ENCODE measurements at places on chromosomes 2 and 18.
A peak's percentile ranks its signal among the peaks of the same experiment; 100 is the strongest.

DNA sequence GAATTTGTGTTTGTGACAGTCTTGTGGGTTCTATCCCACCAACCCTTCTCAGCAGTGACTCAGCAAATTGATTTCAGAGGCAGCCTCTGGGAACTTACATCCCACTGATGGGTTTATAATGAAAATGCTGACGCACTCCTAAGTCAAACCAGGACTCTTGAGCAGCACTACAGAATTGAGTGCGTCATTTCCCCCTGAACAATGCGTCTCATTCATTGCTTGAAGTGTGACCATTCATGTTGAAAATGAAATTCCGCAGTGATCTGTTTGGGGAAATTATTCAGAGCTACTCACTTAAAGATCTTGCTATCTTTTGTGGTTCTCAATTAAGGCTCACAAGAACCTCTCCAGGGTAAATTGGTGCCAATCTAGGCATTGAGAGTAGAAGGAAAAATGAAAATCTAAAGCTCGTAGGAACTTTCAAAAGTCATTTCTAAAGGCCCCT, 417.7 kb upstream of the SLC14A2 start:
- DNase-seq: no peak

GRCh38 chr2:10495988-10496313, 47.8 kb upstream of the ODC1 start:
- DNase-seq: no peak

- DNase-seq: no peak
These were observed 34.0 kb upstream of the STRN start for GRCh38 chr2:37000318-37000717.

GRCh38 chr2:240818293-240819125, 1.5 kb downstream of the KIF1A start:
- DNase-seq: peak; percentile 14

- no peak for DNase-seq
These were observed 296.9 kb downstream of the ZNF521 start for GRCh38 chr18:25055076-25055475.

DNA sequence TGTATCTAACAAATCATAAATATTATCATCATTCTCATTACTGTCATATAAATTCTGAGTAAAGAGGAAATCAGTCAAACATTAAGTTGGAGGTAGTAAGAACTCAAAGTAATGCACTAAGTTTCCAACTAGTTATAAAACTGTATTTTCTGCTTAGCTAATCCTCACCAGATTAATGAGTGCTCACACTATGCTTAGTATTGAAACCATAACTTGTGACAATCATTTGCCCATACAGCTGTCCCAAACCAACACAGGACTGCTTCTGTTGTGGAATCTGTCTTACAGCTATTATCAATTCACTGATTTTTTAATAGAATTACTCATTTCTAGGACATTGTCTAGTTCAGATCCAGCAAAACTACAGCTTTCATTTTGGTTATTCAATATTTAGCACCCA, 41.5 kb upstream of the TANK start:
- DNase-seq: no peak

DNA sequence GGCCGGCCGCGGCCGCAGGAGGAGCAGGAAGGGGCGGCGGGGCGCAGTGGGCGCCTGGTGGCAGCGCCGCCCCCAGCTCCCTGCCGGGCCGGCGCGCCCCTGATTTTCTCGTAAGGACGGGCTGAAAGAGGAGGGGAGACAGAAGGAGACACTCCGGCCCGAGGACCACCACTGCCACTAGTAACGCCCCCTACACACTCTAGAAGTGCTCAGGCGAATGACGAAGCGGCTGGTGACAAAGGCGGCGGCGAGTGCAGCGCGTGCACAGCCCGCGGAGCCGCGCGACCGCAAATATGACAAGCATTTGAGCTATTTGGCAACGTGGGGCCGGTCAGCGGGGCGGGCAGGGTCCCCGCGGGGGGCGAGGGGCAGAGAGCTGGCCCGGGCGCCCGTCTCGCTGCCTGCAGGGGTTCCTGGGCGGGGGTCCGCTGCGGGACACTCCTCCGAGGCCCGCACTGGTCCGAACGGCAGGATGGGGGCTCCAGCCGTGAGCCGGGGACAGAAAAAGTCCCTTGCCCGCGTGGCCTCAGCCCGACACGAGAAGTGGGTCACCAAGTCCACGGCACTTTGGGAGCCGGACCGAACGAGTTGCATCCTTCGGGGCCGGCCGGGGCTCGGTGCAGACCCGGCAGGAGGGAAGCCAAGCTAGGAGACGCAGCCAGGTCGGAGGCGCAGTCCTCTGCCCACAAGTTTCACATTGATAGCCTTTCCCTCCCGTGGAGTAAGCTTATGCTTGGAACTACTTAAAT, 524 bp upstream of the SERTAD2 start:
- peak; percentile 82 for DNase-seq

- no peak for DNase-seq
These were observed 60.3 kb upstream of the UPP2 start for GRCh38 chr2:158041400-158041799.

- no peak for DNase-seq
These were observed 6.7 kb downstream of the RAMP1 start for GRCh38 chr2:237866101-237866621.

- DNase-seq: no peak
These were observed 631.5 kb upstream of the KLHL29 start for GRCh38 chr2:22753476-22753875.

- DNase-seq: no peak
These were observed 95.1 kb upstream of the GPC1 start for GRCh38 chr2:240340361-240340761.

DNA sequence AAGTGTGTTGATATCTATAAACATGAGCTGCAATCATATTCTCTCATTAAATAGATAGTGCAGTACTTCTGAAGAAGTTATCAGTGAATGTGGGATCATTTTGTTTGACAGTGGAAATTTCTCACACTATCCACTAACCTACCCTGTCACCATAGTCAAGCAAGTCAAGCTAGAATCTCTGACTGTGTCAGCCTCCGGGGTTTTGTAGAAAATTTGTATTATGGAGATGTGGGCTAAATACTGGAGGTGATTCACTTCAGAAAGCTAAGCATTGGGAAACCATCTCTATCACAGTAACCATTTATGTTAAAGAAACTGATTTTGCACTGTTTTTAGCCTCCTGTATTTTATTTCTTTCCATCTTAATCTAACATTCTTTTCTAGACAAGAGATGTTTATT, 126.6 kb upstream of the CREB1 start:
- no peak for DNase-seq

DNA sequence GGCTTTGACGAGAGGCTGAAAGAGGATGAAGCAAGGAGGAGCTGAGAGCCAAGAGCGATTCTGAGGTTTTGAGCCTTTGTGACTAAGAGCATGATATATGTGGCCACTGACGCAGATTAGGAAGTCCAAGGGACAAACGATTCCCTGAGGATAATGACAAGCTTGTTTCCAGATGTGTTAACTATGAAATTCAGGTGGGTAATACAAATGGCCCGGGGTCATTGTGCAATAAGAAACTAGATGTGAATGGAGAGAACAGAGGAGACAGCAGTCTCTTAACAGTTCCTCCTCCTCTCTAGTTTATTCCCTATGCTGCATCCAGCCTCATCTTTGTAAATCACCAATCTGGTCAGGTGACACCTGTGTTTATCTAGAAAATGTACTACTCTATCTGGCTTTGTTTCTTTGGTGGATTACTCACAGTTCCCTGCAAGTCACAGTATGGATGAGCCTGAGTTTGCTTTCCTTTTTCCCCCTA, 84.2 kb downstream of the SOCS6 start:
- no peak for DNase-seq

GRCh38 chr2:169961911-169962310, 134.7 kb downstream of the UBR3 start:
- DNase-seq: no peak

DNA sequence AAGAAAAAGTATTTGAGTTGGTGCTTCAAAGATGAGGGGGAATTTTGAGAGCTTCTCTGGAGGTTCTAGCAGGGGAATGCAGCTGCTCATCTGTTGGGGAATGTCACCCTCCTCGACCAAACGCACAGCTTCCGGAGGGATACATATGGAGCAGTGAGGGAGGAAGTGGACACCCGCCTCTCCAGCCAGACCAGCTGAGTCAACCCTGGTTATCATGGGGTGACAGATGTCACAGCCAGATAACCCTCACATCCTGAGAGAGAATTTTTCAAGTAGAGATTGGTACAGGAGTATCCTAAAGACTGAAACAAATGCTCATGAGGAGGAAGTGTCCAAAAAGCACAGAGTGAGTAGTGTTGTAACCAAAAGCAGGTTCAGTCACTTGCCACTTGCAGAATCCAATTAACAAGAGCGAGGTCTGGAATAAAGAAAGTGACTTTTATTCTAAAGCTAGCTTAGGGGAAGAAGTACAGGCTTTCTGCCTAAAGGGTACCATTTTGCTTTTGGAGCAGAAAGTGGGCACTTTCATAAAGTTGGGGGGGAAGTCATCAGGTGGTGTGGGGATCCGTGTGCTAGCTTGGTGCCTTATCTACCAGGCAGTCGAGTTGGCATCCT, 395.2 kb downstream of the RAD51AP2 start:
- no peak for DNase-seq

DNA sequence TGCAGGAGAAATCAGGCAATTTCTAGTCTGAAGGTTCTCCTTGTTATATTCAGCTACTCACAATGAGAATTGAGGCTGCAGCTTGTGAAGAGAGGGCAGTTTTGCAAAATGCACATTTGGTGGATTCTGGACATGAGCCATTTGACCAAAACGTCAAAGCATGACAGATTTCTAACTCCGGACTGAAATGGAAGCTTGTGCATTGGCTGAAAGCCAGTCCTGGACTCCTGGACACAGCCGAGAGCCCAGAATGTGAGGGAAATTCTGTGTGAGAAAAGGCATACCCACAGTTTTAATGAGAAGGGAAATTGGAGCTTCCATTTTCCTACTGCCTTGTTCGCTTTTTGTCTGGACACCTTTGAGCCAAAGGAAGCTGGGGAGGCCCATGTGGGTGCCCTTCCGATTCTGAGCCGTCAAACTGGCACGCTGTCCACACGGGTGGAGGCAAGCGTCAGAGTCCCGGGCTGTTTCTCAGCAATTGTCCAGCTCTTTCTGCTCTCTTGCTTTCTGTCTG, 23.7 kb upstream of the ROCK2 start:
- no peak for DNase-seq

GRCh38 chr18:67651438-67651837, 134.9 kb upstream of the DSEL start:
- no peak for DNase-seq

- DNase-seq: no peak
These were observed 297.7 kb upstream of the SYT4 start for GRCh38 chr18:43574974-43575373.

DNA sequence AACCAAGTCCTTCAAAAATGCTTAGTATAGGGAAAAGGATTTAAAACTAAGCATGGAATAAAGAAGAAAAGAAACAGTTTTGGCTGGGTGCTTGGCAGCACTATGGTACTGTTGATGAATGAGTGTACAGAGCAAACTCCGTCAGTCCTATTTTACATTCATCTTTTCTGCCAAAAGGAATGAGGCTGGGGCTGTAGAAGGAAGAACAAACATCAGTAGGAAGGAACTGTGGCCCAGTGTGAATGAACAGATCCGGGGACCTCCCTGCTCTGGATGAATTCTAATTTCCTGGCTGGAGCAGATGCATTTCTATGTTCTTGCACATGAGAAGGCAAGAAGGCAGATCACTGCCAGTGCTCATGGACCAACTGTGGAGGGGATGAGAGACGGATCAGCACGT, 474.0 kb upstream of the MEIS1 start:
- DNase-seq: no peak

DNA sequence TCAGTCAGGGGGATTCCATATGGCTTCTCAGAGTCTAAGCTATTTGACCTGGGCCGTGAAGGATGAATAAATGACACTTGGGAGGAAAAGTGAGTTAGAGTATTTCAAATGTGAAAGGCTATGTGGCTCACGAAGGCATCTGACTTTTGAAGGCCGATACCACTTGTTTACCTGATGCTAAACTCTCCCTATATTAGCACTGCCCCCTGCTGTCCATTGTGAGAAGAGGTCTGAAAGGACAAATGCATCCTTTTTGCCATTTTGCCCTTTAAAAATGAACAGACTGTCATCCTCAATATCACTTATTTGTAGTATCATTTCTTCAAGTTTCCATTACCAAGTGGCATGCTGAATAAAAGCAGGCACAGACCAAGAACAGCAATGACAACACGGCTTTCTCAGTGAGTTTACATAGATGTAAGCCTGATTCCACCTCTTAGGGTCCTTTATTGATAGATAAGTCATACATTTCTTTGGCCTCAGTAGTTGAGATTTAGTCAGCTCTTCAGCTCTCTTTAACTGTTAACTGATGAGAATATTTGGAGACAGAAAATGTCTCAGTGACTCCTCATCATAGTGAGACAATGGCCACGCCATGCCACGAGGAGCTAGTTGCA, 40.1 kb downstream of the DOCK10 start:
- DNase-seq: peak; percentile 59

DNA sequence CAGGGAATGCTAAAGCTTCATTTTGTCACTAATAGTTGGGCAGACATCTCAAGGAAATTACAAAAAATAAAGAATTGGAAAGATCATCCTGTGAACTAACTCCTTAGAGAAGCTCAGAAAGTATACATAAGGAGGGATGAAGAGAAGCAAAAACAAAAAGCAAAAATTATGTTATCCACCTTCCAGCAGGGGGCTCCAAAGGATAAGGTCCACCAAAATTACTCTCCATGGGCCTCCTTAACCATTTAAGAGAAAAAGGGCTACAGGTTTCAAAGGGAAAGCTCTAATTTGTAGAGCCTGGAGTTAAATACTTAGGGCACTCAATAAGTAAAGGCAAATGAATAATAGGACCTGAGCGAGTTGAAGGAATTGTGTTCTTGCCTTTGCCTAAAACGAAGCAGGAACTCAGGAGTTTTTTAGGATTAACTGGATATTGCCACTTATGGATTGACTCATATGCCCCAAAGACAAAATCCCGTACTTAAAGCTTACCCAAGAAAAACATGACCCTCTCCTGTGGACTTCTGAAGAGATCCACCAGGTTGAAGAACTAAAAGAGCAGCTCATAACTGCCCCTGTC, 1167.9 kb downstream of the DSC3 start:
- DNase-seq: no peak

GRCh38 chr2:162424816-162425215, 80.9 kb downstream of the GCA start:
- DNase-seq: no peak

GRCh38 chr2:217853301-217853881, 149.4 kb downstream of the TNS1 start:
- DNase-seq: no peak

Data from ureter (tissue), 1 donor.